ENCODE measurements at places on chromosomes 5 and 9.

DNA sequence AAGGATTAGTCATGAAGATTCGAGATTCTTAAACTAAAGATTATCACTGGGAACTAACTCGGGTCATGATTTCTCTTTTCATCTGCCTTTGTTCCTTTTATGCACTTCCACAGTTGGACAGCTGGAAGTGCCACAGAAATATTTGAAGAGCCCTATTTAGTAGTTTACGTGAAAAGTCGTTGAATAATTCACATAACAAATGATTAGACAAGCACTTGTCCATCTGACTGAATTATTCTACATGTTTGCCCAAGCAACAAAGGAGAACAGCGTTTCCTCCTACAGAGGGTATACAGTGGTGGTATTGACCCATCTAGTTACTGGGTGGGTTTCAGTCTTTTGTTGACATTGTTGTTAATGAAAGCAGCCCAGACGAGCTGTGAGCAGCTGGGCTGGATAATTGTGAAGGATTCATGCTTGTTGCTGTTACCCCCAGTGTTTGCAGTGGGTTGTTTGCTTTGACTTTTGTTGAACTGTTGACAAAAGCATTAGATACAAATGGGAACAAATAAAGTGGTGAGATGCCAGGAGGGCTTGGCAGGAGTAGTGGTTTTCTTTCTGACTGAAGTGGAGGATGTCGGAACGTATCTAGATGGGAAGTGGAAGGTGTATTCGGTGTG is 96.2 kb downstream of the TLE4 start:
- DNase-seq = no peak

DNA sequence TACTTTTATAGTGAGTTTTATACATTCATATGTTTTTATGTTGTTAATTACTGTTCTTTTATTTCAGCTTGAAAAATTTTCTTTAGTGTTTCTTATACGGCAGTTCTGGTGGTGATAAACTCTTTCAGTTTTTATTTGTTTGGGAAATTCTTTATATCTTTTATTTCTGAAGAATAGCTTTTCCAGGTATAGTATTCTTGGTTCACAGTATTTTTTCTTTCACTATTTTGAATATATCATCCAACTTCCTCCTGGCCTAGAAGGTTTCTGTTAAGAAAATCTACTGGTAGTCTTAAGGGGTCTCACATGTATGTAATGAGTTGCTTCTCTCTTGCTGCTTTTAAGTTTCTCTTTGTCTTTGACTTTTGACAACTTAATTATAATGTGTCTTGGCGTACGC is 79.4 kb downstream of the NXNL2 start:
- DNase-seq = no peak

DNA sequence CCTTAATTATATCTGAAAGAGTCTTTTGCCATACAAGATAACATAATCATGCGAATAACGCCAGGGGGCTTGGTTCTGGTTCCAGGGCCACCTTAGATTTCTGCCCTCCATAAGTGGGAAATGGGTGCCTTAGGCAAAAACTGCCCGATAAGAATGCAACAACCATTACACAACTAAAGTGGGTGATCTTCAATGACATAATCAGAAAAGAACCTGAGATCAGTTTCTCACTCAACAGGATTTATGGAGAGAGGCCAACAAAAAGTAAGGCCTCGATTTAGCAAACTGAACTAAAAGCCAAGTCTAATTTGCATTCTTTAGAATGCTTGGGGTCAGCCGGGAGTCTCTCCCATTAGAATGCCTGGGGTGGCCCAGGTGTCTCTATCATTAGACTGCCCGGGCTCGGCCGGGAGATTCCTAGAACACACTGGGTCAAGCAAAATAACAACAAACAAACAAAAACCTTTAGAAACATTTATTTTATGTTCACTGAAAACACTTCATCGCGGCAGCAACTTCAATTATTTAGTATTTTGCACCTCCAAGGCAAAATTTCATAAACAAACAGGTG is 194.8 kb downstream of the AUH start:
- DNase-seq = no peak

GRCh38 chr9:137670391-137671195 is 51.8 kb downstream of the EHMT1 start:
- DNase-seq = no peak

DNA sequence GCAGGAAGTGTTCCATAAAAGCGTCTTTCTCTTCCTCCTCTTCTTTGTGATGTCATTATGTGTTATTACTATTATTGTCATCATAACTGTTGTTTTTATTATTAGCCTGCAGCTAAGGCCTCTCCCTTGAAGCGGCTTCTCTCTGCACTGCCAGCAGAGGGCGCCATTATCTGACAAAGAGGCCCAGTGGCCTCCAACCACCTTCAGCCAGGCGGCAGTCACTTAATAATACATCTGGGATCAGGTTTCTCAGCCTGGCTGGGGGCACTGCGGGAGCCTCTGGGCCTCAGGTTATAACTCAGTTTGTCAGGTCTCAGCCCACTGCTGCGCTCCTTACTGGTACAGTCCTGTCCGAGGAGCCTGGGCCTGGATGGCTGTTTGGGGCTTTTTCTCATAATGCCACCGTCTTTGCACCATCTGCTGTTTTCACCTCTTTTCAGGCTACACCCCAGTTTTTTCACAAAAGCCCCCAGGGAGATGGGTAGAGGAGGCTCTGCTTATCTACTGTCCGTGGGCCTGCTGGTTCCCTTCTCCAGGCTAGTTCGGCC is 281.9 kb downstream of the NSG2 start:
- peak; percentile 49 for DNase-seq

- DNase-seq = no peak
Measured at GRCh38 chr5:170644501-170644900, 139.0 kb upstream of the GABRP start.

DNA sequence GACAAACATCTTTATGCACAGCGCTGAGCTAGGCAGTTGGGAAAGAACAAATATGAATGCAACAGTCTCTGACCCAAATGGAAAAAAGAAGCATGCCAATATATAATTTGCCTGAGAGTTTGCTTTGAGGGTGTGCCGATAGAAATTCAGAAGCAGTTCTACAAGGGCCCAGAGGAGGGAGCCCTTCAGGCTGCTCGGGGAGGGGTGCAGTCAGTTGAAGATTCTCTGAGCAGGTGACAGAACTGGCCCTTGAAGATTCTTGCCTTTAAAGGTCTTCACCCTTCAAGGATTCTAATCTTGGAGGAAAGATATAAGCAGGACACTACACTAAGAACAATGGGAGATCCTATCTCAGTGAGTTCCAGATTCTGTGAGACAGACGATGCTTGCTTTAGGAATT is 3.7 kb upstream of the PAPPA start:
- no peak for DNase-seq

DNA sequence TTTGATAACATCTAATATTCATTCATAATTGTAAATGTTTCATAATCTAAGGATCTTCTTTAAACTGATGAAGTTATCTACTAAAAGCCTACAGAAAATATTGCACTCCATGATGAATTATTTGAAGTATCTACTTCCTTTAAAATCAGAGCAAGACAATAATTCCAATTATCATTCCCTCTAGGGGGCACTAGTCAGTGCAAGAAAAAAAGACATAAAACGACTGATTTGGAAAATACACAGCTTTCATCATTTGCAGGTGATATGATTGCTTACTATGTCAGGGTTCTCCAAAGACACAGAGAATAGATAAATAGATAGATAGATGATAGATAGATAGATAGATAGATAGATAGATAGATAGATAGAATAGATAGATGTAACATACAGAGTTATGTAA is 13.5 kb upstream of the GRM6 start:
- DNase-seq = no peak

GRCh38 chr9:112533660-112534059 is 47.0 kb downstream of the KIAA1958 start:
- DNase-seq = no peak

- DNase-seq = no peak
Measured at GRCh38 chr5:29462241-29462640, 1731.2 kb upstream of the CDH6 start.

DNA sequence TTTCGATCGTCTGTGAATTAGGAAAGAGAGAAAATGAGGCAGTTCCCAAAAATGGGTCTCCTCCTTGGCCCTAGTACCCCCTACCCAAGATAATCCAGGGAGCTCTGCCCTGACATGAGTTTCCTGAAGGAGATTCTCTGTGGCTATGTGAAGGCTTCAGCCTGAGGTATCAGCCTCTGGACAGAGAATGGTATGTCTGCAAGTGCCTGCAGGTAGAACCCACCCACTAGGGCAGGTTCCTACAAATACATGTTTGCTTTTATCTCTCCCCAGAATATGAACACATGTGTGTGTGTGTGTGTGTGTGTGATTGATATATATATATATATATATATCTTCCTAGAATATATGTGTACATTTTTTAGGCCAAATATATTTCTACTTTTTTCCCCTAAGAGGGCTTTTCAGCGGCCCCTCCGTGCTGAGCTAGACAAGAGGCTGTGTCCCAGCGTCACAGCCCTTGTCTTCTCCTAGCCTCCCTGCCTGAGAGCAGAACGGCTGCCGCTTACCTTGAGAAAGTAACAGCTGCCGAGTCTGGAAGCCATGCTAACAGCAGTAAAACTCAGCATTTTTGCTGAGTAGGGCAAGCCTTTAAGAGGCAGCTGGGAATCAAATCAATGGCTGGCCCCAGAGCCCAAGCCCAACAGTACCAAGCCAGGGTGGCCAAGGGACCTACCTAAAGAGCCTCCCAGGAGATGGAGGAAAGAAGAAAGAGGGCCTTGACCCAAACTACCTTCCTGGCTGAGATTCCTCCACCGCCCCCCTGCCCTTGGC is 2.1 kb downstream of the BRINP1 start:
- DNase-seq = no peak

DNA sequence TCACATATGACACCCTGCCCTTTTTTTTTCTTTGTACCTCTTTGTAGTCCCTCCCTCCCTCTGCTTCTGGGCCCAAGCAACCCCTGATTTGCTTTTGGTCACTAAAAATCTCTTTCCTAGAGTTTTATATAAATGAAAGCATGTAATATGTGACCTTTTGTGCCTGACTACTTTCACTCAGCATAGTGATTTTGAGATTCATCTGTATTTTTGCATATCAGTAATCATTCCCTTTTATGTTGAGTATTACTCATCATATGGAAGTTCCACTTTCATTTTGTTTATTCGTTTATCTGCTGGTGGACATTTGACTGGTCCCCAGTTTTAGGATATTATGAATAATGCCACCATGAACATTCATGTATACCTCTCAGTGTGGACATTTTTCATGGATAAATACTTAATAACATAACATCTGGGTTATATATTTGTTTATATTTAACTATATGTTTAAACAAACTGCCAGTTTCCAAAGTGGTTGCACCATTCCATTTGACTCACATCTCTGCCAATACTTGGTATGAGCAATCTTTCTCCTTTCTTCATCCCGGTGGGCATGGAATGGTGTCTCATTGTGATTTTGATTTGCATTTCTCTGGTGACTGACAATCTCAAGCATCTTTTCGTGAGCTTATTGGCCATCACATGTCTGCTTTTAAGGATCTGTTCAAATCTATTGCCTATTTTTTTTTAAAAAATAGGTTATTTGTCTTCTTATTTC is 115.7 kb upstream of the S1PR3 start:
- no peak for DNase-seq

DNA sequence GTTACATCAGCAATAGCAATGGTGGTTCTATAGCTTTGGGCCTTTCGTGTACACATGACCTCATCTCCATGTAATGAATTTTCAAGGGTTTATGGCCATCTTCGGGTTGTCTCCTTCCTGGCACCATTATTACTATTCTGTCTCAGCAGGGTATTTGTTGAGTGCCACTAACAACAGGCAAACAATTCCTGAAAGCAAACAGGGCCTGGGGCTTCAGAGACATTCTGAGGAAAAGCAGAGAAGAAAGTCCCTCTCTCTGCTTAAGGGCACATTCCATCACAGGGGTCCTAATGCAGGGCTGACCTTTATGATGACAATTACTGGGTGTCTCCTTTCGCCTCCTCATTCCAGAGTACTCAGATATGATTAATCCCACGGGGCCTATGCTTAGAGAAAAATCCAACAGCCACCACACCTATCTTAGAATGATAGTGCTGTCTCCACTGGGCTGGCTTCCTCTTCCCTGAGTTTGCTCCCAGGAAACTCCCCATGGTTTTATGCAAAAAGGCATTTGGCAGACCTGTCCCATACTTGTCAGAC is 540.2 kb upstream of the ZNF462 start:
- DNase-seq = no peak

- no peak for DNase-seq
Measured at GRCh38 chr9:96555567-96556386, 63.9 kb downstream of the CDC14B start.

DNA sequence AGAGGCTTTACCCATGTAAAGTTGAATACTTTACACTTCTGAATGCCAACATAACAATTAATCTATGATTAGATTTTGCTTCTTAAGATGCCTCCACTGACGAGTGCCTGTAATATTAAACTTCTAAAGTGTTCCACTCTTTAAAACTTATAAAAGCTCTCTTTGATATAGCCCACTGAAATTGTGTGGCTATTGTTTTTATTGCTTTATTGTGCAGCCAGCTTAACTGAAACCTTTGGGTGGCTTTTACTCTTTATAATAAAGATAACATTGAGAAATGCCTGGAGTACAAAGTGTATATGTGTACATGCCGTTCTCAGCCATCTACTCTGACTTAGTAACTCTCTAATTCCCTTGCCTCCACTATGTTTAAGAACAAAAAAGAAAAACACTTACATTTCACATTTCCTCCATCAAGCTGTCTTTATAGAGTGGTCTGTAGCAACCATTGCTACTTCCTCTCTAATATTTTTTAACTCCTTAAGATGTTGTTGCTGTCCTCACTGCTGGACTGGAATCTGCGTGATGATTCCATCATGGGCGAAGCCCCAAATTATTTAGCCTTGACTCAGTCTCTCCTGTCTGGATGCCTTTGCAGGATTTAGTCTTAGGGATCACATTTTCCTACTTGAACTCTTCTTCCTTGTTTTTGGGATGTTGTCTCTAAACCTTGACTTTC is 9.1 kb downstream of the PIK3R1 start:
- no peak for DNase-seq

- no peak for DNase-seq
Measured at GRCh38 chr9:93292664-93293328, 108.9 kb downstream of the WNK2 start.

DNA sequence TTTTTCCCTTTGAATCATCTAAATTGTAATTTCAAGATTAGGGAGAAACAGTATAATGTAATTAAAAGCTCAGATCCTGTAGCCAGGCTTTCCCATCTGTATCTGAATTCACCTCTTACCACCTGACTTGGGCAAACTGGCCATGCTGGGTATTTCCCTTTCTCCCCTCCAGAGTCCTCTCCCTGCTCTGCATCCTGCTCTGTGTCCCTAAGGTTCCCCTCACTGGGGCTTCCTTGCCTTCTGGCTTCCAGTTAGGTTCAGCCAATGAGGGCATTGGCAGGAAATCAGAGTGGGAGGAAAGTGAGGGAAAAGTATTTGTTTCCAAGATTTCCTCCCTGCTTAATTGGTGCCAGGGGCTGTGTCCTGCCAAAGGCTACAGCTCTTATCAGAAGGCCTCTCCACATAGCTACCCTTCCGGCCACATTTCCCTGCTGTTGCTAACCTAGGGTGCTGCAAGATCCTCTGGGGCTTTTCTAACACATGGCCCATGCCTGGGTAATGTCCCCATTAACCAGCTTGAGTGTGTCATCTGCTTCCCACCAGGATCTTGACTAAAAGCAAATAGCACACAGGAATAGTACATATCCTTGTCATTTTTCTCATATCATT is 51.0 kb upstream of the MPDZ start:
- DNase-seq = no peak

Data from activated CD4-positive, alpha-beta T cell treated with anti-CD3 and anti-CD28 coated beads for 24 hours (primary cell).